ENCODE measurements at places on chromosomes 6 and 20.

DNA sequence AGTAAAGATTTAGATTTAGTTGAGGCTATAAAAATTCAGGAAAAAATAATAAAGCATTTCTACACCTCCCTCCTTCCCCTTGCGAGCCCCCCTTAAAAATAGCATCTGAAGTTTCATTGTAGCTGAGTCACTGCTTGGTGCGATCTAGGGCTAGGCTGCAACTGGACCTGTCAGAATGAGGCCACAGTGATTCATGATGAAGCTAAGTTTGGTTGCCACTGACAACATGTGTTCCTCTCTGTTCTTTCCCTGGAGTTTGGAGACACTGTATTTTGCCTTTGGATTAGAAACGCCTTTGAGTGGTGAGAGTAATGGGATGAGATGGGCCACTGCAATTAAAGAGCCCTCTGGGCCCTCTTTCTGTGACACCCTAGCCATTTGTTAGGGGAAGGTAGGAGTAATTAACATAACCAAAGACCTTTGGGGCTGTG lies 334.1 kb downstream of the NRN1 start:
- DNase-seq, result no peak

- peak; percentile 48 for DNase-seq
These were observed 50.8 kb downstream of the EYA2 start for GRCh38 chr20:46945465-46945864.

GRCh38 chr6:156828280-156828703 lies 51.1 kb downstream of the ARID1B start:
- DNase-seq, result no peak

GRCh38 chr20:44666066-44666465 lies 14.6 kb upstream of the ADA start:
- DNase-seq, result no peak

GRCh38 chr6:53811746-53812145 lies 16.9 kb downstream of the LRRC1 start:
- DNase-seq, result no peak

DNA sequence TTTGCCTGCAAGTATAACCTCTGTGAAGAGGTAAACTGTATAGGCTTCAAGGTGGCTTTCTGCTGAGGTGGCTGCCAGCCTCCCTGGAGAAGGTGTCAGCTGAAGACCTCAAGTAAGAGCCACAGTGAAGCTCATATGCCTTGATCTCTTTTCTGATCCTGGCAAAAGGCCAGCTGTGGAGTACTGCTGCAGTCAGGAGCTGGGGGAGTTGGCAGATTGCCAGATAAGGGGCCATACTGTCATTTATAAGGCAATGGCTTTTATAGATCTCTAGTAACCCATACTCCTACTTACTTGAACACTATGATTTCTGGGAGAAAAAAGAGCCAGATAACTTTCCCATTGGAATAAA lies 8.8 kb upstream of the CEP85L start:
- DNase-seq, result no peak

DNA sequence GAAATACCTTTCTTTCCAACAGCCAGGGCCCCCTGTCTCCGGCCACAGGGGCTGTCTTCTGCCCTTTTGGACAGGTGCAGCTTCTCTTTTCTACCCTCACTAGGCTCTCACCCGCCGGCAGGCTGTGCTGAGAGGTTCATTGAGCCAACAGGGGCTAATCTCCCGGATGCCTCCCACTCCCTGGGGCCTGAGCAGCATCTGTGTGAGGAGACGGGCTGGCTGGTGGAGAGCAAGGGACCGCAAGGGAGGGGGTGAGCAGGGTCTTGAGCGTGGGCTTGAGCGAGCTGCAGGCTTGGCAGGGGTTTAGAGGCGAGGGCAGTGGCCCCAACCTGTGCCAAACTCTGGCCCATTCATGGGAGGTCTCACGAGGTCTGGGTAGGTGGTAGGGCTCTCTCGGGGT lies 56.5 kb upstream of the CST7 start:
- DNase-seq, result no peak

DNA sequence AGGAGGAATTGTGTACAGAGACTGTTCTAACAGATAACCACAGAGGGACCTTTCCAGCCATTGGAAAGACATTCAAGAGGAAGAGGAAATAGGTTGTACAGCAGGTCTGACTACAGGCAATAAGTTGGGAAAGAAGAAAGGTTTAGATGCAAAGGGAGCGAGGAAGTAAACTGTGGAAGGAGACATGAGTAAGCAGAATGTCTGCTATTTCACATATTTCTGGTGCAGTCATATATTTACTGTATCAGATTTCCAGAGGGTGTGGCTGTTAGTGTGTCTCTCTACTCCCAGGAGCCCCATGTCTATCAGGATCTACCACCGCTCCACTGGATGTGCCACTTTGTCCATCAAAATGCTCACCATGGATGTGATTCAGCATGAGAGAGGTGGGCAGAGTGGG lies 25.9 kb downstream of the MRS2 start:
- no peak for DNase-seq

DNA sequence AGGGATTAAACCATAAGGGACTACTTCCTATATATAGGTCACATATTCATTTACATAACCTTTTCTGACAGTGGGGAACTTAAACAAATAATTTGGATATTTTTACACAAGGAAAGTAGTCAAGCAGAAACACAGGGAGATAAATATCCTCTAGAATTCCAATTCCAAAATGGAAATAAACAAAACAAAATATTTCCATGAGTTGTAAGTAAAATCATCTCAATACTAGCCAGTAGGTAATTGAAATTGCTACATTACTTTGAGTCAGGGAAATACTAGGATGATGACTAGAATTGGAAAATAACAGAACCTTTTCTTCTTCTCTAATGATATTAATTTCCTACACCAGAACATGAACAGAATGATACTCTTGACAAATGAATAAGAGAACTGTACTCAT lies 1308.1 kb upstream of the GJE1 start:
- no peak for DNase-seq

DNA sequence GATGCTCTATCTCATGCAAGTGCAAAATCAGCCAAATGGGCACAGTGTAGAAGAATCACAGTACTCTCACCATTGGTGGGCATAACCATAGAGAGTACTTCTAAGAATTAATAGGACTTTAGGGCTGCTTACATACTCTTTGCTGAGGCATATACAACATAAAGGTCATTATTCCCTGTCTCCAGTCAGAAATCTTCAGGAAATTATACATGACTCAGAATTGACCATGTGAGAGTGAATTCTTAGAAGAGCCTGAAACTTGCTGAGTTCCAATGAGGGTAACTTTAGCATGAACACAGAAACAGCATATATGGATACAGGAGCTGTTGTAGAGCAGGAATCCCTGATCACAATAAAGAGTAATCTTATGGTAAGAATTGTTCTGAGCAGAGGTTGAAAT lies 498.7 kb downstream of the TENT5A start:
- no peak for DNase-seq

- no peak for DNase-seq
These were observed 5.0 kb upstream of the GDF5 start for GRCh38 chr20:35443003-35443402.

DNA sequence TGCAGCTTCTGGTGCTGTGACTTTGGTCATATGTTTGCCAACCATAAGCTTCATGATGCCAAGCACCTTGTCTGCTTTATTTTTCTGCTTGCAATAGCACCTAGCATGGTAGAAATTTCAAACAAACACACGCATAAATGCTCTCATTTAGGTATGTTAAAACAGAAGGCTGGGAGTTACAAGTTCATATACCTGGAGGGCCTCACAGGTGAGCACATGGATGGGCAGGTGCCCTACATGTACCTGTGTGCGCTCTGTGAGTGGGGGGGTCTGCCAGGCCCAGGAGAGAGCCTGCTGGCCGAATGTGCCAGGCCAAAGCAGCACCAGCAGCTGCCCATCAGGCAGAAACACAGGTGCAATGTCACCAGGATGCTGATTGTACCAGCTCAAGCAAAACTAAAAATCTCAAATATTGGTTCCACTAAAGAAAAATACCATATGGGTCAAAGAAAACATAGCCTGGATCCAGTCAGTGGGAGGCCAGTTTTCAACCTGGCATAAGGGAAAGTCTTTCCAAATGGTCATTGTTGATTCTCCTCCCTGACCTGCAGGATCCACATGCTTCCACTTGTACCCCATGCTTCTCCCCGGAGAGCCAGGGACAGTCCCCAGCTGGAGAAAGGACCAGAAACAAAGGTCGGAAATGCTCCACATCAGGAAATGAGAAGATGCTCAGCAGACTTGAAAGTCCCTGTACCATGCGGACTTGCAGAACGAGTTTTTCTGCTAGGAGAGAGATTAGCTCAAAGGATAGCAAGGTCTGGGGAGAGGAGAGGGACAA lies 7.2 kb upstream of the PFDN4 start:
- DNase-seq, result no peak

GRCh38 chr6:20291764-20292580 lies 79.7 kb upstream of the MBOAT1 start:
- no peak for DNase-seq

DNA sequence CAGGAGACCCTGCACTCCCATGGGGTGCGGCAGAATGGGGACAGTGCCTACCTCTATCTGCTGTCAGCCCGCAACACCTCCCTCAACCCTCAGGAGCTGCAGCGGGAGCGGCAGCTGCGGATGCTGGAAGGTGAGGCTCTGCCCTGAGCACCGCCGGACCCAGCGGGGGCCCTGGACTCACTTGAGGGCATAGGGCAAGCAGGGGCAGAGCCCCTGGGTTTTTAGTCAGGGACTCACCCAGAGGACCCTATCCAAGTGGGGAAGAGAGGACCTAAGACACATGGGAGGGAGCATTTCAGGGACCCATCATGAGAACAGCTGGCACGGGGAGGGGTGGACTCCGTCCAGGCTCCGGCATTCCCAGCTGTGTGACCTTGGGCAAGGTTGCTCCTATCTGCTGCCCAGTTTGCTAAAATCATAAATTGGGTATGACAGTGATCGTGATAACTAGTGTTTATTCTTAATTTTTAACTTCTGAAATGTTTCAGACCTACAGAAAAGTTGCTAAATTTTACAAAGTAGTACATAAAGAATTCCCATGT lies 9.8 kb downstream of the RBCK1 start:
- DNase-seq, result no peak

GRCh38 chr6:14791526-14791925 lies 454.3 kb upstream of the JARID2 start:
- no peak for DNase-seq

- DNase-seq, result no peak
These were observed 28.4 kb downstream of the DCDC2 start for GRCh38 chr6:24329451-24329850.

GRCh38 chr6:78797270-78797669 lies 70.1 kb upstream of the IRAK1BP1 start:
- DNase-seq, result no peak

GRCh38 chr20:59004493-59004762 lies 2.6 kb downstream of the CTSZ start:
- DNase-seq, result no peak

- no peak for DNase-seq
These were observed 4.2 kb downstream of the SRSF3 start for GRCh38 chr6:36598326-36598725.

Data from left forelimb (tissue), 1 donor.